ENCODE measurements at places on chromosomes 16 and 17. TPM values are rescaled to one million over a fixed set of nuclear protein-coding genes. Genes with fewer than 3 reads are reported as not detected.

HS3ST3A1 gene
- 2.4 TPM for total RNA-seq

CCL17 gene
- total RNA-seq: not detected

TMEM92 gene
- 0.27 TPM for total RNA-seq

UTS2R gene
- not detected for total RNA-seq

PSMB10 gene
- 281 TPM for total RNA-seq

SNF8 gene
- 43.4 TPM for total RNA-seq

All from hematopoietic multipotent progenitor cell (in vitro differentiated cells).